ENCODE measurements at places on chromosomes 3 and 15.
A peak's percentile ranks its signal among the peaks of the same experiment; 100 is the strongest.

DNA sequence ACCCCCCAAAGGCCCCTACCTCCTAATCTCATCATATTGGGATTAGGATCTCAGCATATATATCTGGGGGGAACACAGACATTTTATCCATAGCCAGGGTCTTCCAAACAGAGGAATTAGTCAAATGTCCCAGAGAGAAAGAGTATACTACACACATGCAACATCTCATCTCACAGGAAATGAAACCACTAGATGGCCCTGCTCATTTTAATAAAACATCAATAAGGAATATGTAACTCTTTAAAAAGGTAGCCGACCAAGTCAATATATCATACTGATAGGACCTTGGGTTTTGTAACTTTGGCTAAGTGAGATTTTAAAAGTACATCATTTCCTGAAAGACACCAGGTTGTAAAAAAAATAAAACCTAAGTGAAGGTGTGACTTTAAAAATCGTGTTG lies 45.6 kb upstream of the THSD4 start:
- no peak for DNase-seq

- DNase-seq = no peak
Observed at GRCh38 chr3:105013657-105014056, 353.1 kb upstream of the ALCAM start.

- DNase-seq = no peak
Observed at GRCh38 chr3:29488922-29489321, 208.1 kb downstream of the RBMS3 start.

- DNase-seq = no peak
Observed at GRCh38 chr3:71189480-71189879, 394.0 kb downstream of the FOXP1 start.

DNA sequence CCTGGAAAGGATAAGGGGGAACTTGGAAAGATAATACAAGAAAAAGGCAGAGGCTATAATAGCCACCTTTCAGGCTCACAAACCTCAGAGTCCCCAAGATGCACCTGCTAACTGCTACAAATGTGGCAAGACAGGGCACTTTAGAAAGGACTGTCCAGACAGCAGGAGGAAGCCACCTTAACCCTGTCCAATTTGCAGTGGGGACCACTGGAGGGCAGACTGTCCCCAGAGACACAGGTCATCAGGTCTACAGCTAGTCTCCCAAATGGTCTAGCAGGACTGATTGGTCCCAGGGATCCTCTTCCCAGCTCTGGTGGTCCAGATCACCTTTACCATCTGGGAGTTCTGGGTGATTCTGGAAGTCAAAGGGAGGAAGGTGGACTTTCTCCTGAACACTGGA lies 882.5 kb upstream of the GBE1 start:
- no peak for DNase-seq

DNA sequence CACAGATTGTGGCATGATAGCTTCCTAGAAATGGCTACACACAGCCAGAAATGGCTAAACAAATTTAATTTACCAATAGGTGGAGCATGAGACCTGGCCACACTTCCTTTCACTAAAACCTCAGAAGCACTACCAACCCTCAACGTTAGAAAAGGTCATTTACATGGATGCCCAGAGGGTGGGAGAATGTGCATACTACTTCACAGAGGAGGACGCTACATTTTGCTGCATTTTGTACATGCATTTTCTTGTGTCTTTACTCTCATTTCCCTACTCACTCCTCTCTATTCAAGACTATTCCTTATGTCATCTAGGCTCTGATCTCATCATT lies 40.1 kb downstream of the C2CD4B start:
- DNase-seq = no peak

- DNase-seq = no peak
Observed at GRCh38 chr15:69253156-69253555, 45.6 kb upstream of the PAQR5 start.

GRCh38 chr3:175911937-175912336 lies 1052.8 kb downstream of the NAALADL2 start:
- DNase-seq = no peak

GRCh38 chr3:11155341-11156025 lies 1.2 kb downstream of the HRH1 start:
- no peak for DNase-seq

DNA sequence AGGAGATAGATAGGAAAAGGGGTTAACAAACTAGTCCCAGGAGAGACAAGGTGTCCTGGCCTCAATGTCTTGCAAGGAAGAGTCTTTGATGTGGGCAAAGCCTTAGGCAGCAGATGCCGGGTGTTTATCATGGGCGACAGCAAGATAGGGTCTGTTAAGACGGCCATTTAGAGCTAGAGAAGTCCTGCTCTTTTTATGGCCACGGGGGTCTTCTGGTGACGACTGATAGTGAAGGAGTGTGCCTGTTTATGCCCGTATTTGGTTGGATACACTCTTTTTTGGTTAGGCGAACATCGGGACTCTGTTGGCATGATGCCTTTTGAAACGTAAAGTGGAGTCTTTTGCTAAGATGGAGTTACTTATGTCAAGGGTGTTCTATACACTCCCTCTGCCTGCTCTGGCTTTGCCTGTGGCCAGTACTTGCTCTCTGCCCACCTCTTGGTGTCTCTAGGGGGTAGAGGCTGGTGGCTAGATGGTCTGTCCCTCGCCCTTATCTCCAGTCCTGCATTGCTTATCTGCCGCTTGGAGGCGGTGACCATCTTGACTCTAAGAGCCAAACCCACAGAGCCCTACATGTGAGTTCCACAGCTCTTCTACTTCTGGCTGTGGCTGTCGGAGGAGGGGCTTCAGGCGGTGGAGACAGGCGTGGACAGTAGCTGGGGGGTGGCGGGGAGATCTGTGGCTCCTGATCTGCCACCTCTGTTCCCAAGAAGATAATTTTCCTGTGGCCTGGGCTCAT lies 55.8 kb upstream of the ZBTB38 start:
- DNase-seq = no peak

GRCh38 chr3:8549354-8549753 lies 47.7 kb downstream of the LMCD1 start:
- DNase-seq = no peak

- DNase-seq = no peak
Observed at GRCh38 chr15:76998663-76999285, 3.8 kb downstream of the PSTPIP1 start.

- DNase-seq = no peak
Observed at GRCh38 chr3:4588466-4588865, 95.3 kb downstream of the ITPR1 start.

DNA sequence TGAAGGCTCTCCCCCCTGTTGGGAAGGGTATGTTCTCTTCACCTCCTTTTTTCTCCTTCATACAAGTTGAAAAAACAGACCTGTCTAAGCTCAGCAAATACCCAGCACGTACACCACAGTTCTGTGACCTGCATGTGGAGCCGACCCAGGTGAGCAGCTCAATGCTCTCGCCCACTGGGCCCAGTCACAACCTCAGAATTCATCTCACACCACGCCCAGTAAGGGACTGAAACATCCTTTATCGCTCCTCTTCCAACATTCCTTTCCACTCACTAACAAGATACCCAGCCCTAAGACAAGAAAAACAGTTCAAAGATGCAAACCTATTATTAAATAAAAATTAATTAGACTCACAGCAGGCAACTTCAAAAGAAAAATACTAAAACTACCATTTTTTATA lies 68.9 kb downstream of the FOXP1 start:
- no peak for DNase-seq

DNA sequence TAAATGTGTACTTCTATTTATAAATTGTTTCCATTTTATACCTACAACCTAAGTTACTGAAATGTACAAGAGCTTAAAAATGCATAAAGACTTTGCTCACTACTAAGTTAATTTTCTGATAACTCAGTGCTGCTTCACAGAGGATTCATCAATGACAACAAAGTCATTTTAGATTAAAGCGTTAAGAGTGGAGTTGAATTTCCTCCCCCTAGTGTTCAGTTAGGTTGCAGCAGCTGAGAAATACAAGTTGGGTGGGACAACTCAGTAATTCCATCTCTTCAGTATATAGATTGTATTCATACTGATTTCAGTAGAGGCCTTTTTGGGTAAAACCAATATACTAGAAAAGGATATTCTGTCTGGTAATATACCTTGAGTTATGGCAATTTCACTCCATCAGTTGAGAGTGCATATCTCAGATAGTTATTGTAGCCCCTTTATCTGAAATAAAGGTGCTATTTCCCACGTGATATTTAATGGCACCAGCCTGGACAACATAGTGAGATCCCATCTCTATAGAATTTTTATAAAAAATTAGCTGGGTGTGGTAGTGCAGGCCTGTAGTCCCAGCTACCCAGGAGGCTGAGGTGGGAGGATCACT lies 6.9 kb upstream of the RPL35A start:
- no peak for DNase-seq

GRCh38 chr3:196049653-196050052 lies 32.2 kb downstream of the TFRC start:
- DNase-seq = no peak

- no peak for DNase-seq
Observed at GRCh38 chr15:47846876-47847275, 129.6 kb downstream of the SEMA6D start.

DNA sequence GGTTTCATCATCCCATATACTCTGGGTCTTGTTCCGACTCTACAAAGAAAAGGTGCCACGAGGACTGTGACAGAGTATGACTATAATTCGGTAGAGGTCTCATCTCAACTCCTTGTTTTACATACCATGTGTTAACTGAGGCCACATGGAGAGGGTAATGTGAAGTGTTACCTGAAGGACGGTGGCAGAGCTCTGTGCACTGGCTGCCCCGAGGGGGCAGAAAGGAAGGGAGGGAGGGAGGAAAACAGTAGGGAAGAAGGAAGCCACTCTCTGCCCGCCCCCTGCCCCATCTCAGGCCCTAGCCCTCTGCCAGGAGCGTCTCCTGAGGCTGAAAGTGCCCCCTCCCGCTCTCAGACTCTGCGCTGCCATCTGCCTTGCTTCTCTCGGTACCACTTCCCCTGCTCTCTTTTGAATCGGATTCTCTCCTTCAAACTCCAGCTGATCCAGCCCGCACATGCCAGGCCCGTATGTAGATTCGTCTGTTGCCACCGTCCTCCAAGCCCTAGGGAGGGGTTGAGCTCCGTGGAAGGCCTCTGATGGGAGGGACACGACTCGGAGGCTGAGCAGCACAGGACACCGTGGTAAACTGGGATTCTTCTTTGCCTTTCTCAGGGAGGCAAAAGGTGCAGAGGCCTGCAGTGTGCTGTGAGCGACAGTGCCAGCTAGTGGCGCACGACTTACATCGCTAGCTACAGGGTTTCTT lies 70.5 kb upstream of the ATP10A start:
- DNase-seq = peak; percentile 23
